ENCODE measurements at places on chromosomes 12 and 14.
A peak's percentile ranks its signal among the peaks of the same experiment; 100 is the strongest.

GRCh38 chr12:94374124-94374523 lies 85.5 kb downstream of the CEP83 start:
- no peak for DNase-seq

DNA sequence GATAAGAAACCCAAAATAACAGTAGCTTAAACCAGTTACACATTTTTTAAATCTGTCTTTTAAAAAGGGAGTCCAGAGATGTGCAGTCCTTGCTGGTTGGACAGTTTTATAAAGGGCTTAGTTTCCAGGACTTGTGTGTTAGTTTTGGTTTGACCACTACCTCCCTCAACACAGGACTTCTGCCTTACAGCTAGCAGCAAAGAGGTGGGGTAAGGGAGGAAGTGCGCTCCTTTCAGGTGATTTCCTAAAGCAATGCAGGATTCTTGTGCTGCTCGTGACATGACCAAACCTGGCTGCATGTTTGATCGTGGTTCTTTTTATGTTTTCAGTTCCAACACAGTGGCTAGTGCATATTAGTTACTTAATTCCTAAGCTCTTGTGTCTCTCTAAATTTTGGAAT lies 266.2 kb downstream of the TMTC2 start:
- DNase-seq = no peak

- DNase-seq = no peak
Measured at GRCh38 chr12:71954083-71954778, 15.6 kb downstream of the TPH2 start.

GRCh38 chr14:90905531-90905930 lies 89.3 kb upstream of the TTC7B start:
- DNase-seq = no peak

DNA sequence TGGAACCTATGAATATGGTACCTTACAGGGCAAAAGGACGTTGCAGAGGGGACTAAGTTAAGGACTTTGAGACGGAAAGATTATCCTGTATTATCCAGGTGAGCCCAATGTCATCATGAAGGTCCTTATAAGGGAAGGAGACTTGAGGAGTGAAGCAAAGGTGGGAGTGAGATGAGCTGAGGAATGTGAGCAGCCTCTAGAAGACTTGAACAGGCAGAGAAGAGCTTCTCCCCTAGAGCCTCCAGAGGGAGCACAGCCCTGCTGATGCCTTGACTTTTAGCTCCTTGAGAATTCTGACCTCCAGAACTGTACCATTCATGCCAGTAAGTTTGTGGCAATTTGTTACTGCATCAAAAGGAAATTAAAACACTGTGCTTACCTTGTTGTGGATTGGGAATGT lies 41.8 kb upstream of the DCD start:
- DNase-seq = no peak

DNA sequence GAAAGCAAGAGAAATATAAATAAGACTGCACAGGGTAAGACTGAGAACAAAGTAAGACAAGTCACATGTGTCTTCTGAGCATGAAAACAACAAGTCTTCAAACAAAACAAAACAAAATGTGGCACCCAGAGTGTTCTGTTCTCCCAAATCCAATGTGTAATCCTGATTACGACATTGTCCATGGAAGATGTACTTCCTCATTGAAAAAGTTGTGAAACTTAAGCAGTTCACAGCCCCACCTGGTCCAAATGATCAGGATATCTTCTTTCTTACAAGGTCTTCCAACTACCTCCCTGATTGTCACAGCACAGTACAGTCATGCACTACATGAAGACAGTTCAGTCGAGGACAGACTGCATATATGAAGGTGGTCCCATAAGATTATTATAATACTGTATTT lies 23.3 kb upstream of the NEK9 start:
- no peak for DNase-seq

DNA sequence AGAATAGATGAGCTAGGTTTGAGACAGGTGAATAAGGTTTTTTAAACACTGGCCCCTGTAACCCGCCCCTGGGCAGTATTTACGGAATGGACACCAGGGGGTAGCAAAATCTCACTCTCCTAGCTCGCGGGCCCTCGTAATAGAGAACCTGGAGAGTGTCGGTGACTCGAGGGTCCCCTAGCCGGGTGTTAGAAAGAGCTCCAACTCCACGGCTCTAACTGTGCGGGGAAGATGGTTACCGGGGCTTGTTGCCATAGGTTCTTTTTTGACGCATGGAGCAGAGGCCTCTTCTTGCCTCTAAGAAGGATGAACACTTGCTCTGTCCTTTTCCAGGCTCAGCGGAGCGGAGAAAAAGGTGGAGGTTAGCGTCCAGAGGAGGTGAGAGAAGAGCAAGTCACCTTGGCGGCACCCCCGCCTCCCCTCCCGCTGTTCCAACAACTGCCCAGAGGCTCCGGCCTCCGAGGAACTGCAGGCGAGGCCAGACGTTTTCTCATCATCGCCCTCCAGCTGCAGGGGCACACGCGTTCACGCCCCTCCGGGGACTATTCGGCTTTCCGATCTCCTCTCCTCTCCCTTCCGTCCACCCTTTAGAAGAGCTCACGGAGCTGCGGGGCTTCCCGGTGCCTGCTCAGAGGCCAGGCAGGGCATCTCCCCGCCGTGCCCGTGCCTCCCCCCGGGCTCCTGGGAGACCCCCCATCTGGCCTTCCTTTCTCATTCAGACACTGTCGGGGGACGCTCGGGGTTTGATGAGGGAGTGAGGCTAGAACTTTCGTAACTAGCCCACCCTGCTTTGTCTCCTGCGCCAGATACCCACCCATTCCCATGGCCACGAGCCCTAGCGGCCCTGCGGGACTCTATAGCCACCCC lies 1.4 kb upstream of the ARHGEF40 start:
- DNase-seq = no peak

DNA sequence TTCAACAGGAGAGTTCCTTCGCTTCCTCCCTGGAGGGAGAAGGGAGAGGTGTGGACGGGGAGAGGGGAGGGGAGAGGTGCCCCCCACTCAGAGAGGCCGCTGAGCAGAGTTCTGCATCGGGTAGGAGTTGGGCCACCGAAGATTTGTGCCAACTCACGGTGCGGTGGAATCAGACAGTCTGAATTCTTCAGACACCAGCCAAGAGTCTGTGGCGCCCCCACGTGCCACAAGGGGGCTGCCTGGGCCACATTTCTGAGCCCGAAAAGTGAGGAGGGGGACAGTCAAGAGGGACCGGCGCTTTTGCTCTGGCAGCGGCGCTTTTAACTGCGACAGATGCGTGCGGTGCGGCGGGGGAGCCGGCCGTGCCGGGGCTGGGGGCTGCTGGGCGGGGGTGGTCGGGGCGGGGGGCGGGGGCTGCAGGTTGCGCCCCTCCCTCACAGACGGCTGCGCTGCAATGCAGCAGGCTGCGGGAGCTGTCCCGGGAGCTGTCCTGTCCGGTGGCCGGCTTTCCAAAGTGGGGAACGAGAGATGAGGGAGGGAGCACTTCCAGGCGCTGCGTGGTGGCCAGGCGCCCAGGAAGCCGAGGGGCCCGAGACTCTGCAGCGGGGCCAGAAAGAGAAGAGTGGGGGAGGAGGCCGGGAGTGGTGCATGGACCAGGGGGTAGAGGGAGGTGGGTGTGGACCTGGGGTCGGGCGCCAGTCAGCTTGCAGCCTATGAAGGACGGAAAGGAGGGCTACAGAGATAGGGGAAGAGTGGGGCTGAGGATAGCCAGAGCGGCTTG lies 975 bp upstream of the RTL1 start:
- DNase-seq = no peak

DNA sequence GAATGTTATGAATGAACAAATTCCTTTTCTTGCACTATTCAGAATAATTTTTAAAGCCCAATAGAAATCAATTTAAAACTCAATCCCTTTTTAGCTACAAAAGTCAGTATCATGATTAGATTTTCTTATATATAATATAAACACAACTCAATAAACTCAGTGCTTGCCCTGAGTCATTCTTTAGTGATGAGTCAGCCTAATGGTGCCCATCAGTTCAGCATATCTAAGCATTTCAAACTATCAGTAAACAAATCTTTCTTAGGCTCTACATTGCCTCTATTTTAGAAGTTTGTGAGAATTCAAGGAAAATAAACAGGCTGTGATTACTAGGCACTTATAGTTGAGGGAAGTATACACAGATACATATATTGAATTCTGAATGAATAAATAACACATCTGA lies 179.6 kb downstream of the NELL2 start:
- no peak for DNase-seq

DNA sequence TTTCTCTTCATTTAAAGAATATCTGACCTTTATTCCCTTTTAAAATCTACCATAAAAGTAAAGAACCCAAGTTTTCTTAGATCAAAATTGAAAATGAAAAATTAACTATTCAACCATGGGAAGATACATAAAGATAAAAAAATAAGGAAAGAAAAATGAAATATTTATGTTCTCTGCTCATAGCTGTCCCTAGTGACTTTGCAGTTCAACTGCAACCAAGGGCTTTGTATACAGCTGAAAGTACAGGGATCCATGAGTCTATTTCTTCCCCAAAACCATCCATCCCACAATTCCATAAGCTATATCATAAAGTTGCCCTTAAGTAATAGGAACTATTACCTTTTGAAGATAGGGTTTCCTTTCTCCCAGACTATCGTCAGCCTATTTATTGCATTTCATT lies 113.1 kb downstream of the ITPR2 start:
- no peak for DNase-seq

DNA sequence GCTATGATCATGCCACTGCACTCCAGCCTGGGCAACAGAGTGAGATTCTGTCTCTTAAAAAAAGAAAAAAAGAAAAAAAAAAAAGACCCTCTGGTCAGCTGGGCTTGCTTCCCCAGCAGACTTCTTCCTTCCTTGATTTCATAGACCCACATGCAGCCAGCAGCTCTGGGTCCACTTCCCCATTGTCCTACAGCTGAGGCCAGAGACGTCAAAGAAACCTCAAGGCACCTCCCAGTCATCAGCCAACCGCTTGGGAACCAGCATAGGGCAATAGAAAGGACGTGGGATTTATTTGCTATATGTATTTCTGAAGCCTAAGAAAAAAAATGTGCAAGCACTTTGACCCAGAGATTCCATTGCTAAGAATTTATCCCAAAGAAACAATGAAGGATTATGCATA lies 35.4 kb upstream of the SPPL3 start:
- DNase-seq = no peak

DNA sequence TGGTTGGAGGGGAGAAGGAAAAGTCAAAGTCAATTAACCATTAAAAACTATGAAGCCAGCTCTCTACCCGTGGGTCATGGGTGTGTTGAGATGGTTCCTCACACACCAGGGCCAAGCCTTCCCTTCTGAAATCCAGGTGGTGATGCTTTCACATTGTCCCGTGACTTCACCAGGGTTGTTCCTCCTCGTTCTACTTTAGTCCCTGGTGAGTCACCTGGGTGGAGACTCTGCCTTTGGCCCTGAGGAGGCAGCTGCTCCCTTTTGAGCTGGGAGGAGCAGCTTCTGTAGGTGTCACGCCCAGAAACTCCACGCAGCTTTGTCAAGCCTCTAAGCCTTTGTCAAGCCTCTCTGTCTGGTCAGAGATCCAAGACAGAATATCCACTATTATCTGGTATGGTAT lies 348.3 kb downstream of the BMP4 start:
- DNase-seq = no peak

DNA sequence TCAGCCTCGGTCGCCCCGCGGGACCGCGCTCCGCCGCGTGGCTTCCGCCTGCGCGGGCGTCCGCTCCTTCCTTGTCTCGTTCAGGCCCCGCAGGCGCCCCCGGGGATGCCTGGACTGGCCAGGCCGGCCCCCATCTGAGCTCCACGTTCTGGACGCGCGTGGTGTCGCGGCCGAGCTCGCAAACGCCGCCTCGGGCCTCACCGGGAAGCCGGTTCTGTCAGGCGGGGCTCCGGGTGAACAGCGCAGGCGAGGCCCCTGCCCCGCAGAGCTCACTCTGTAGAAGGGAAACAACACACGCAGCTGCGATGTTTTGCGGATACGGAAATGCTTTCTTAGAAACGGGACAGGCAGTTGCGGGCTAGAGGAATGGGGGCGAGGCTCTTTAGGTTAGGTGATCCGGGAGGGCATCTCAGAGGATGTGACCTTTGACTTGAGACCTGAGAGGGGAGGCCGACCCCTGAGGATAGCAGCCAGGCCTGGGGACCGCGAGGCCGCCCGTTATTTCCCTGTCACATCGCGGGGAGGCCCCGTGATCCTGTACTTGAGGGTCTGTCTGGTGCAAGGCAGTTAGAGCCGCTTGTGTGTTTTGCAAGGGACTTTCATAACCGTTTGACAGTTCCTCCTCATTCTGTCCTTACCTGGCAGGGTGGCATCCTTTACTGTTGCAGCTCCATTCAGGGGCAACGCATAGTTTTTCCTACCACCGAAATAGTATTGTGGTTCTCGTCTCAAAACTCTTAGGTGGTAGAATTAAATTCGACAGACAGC lies 584 bp downstream of the VRK1 start:
- peak; percentile 3 for DNase-seq

GRCh38 chr12:66964629-66965028 lies 285.8 kb upstream of the GRIP1 start:
- DNase-seq = no peak

GRCh38 chr14:80988735-80989429 lies 33.5 kb downstream of the TSHR start:
- DNase-seq = no peak

DNA sequence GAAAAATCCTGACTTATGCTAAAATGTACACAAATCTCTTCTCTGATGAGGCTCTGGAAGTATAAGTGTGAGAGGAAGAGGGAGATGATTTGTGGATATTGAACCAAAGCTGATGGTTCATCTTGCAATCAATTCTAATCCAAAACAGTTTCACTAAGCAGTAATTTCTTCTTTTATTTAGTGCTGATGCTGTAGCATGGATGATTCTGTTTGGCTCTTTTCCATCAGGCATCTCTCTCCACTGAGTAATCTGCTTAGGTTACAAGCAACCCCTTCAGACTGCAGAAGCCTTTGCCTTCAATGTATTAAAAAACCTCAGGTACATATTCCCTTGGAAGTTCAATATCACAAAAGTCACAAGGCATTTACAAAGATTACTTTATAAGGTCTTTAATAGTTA lies 159.1 kb upstream of the CCDC198 start:
- DNase-seq = no peak

- DNase-seq = no peak
Measured at GRCh38 chr12:74818412-74818811, 280.8 kb downstream of the ATXN7L3B start.

GRCh38 chr12:89343127-89343526 lies 9.2 kb downstream of the DUSP6 start:
- no peak for DNase-seq

- no peak for DNase-seq
Measured at GRCh38 chr12:124334976-124335375, 40.1 kb downstream of the RFLNA start.

GRCh38 chr14:96138241-96138640 lies 66.4 kb upstream of the BDKRB2 start:
- no peak for DNase-seq

- no peak for DNase-seq
Measured at GRCh38 chr14:97021571-97022168, 224.5 kb downstream of the VRK1 start.

- no peak for DNase-seq
Measured at GRCh38 chr12:56326533-56326932, 7.3 kb downstream of the PAN2 start.

DNA sequence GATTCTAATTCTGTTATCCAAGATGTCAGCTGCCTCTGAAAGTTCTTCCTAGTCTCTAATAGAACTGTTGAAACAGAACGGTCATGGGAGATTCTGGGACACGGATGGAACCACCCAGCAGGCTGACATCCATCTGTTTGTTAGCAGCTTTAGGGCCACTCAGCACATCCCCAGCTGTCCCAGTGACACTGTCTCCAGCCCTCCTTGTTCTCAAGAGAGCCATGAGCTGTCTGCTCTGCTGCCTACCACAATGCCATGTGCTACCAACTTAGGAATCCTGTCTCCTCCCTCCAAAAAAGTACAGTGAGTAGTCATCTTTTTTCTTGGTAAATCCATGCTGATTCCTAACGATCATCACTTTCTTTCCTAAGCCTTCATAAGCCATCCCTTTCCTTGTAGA lies 130.5 kb downstream of the ZFP36L1 start:
- DNase-seq = no peak

GRCh38 chr14:87139299-87139698 lies 853.7 kb downstream of the GALC start:
- DNase-seq = no peak
